Vagina (tissue), 2 donors: ENCODE measurements at places on chromosomes 16 and 17. TPM values are rescaled to one million over a fixed set of nuclear protein-coding genes. Genes with fewer than 3 reads are reported as not detected.

DNA sequence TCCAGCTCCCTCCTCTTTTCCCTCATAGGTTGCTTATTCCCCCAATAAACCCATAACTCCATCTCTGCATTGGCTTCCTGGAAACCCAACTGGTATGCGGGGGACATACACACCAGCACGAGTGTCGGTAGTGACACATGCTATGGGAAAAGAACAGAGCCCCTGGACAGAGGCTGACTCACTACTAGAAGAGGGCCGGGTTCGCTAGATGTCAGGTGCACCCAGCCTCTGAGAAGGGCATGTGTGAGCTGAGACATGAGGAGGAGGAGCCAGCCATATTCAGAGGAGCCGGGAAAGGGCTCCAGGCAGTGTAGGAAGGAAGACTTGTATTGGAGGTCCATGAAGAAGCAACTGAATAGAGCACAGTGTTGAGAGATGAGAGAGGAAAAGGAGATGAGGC is 241.1 kb downstream of the SOX9 start:
- DNase-seq = no peak

DNA sequence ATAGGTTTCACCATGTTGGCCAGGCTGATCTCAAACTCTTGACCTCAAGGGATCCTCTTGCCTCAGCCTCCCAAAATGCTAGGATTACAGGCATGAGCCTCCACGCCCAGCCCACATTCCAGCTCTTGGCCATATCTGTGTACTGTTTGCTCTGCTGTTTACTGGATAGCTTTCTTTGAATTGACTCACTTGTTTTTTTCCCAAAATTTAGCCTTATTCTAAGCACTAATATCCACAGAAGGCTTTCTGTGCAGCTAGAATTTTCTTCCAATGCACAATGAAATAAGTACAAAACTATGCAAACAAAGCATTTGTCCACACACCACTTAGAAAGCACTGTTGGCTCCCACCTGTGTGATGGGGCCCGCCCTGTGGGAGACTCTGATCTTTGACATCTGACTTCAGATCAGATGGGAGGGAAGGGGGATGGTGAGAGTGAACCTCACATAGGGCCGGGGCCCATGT is 72.2 kb downstream of the CLEC16A start:
- DNase-seq = no peak

- peak; percentile 37 for DNase-seq
These were observed 112.8 kb downstream of the IRX5 start for GRCh38 chr16:55043499-55043898.

DNA sequence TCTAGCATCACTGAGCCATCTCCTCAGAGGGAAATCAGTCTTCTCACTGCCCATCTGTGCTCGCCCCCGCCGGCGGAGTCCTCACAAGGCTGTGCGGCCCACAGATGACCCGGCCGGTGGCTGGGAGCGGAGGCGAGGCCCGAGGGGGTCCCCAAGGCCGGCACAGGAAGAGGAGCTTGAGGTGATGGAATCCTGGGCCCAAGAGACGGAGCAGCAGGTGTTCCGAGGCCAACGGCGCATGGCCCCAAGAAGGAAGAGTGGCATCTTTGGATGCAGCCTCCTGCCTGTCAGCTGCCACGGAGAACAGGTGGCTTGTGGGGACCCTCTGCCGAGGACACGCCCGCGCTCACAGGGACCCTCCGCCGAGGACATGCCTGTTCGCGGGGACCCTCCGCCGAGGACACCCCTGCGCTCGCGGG is 72.7 kb upstream of the GNG13 start:
- no peak for DNase-seq

DNA sequence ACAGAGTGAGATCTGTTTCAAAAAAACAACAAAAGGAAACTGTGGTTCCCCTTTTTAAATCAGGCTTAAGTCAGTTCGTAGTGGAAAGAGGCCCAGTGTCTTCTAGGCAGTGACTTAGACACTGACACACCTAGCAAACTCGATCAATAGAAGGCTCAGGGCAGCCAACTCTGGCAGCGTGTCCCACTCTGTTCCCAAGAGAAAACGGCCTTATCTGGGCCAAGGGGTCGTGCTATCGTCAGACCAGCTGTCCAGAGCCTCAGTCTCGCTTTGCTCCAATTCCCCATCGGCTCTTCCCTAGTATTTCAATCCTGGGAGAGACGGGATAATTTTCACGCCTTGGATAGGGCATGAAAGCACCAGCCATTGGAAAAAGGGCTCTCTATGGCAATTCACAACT is 72.9 kb downstream of the SLC5A11 start:
- DNase-seq = no peak

STH gene
- not detected for total RNA-seq

MEFV gene
- total RNA-seq = 1.5 TPM

- no peak for DNase-seq
These were observed 39.4 kb upstream of the MTSS2 start for GRCh38 chr16:70725024-70725911.

- DNase-seq = no peak
These were observed 39.7 kb upstream of the CREBBP start for GRCh38 chr16:3920206-3920605.

DNA sequence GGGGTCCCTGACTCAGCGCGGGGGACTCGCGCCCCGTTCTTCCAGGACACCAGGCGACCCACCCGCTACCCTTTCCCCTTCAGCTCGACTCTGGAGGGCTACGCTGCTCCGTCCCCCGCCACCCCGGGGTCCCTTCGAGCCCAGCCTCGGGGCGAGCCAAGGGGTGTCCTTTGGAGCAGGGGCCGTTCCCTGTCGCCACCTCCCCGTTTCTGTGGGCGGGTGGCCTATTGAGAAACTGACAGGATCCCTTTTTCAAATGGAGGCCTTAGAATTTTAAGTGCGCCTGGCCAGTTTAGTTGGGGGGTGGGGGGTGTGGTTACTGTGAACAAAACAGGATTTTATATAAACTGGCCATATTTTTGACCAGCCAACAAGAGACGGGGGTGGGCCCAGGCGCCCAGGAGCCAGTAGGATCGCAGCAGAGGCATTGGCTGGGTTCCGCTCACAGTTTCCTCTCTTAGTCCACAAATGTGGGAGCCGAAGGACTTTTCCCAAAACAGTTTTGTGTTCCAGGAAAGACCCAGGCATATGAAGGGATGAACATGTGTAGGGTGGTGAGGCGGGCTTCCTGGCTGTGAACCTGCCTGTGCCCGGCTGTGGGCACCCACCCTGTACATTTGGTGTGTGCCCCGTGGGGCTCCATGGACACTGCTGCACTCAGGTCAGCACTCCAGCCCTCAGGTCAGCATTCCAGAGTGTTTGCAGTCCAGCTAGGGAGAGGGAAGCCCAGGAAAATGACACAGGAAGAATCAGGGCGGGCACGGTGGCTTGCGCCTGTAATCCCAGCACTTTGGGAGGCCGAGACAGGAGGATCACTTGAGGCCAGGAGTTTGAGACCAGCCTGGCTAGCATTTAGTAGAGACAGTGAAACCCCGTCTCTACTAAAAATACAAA is 722 bp upstream of the TIMP2 start:
- DNase-seq = peak; percentile 94

DNA sequence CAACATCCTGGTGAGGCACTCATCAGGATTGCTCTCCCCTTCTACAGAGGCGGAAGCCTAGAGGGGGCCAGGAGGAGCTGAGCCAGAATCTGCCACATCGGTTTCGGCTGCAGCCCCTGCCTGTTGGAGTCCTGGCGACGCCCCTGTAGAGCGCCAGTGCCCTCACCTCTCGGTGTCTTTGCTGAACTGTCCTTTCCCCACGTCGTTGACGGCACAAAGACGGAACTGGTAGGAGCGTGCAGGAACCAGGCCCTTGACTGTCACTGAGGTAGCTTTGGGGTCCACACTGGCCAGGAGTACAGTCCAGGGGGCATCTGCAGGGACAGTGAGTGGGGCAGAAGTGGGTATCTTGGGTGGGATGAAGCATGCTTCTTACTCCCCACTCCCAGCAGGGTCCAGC is 110.3 kb upstream of the CDC42EP4 start:
- no peak for DNase-seq

GRCh38 chr16:88847654-88848053 is 9.1 kb downstream of the GALNS start:
- DNase-seq = no peak

GRCh38 chr17:3925684-3926485 is 9.6 kb upstream of the P2RX1 start:
- DNase-seq = no peak

HIGD1B gene
- total RNA-seq = not detected

PHOSPHO1 gene
- not detected for total RNA-seq

GRCh38 chr17:49364119-49364518 is 2.1 kb upstream of the ZNF652 start:
- DNase-seq = no peak

- DNase-seq = no peak
These were observed 37.8 kb upstream of the BCAR1 start for GRCh38 chr16:75289189-75289588.

KRT12 gene
- total RNA-seq = not detected

SOCS7 gene
- total RNA-seq = 14.7 TPM

DNA sequence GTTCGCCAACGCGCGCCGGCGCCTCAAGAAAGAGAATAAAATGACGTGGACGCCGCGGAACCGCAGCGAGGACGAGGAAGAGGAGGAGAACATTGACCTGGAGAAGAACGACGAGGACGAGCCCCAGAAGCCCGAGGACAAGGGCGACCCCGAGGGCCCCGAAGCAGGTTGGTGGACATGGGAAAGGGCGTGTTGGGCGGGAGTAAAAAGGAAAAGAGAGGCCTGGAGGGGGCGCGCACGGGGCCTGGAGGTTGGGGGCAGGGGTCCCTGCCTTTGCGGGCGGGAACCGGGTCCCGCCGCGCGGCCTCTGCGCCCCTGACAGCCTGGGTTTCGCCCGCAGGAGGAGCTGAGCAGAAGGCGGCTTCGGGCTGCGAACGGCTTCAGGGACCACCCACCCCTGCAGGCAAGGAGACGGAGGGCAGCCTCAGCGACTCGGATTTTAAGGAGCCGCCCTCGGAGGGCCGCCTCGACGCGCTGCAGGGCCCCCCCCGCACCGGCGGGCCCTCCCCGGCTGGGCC is 2.1 kb downstream of the IRX5 start:
- no peak for DNase-seq

DNA sequence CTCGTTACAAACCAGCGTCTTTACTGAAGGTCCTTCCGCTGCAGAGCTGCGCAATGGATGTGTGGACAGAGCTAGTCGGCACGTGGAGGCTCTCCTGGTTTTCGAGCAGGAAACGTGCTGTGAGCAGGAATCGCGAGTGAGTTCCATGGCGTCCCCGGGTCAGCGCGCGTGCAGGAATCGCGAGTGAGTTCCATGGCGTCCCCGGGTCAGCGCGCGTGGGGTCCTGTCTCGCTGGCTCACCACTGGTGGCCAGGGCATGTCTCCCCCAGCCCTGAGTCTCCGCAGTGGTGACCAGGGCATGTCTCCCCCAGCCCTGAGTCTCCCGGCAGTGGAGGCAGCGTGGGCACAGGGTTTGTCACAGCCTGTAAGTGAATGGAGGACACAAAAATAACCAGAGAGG is 62.7 kb downstream of the KLHDC4 start:
- DNase-seq = no peak

BIRC5 gene
- total RNA-seq = 3.4 TPM

NATD1 gene
- 4.2 TPM for total RNA-seq

DNA sequence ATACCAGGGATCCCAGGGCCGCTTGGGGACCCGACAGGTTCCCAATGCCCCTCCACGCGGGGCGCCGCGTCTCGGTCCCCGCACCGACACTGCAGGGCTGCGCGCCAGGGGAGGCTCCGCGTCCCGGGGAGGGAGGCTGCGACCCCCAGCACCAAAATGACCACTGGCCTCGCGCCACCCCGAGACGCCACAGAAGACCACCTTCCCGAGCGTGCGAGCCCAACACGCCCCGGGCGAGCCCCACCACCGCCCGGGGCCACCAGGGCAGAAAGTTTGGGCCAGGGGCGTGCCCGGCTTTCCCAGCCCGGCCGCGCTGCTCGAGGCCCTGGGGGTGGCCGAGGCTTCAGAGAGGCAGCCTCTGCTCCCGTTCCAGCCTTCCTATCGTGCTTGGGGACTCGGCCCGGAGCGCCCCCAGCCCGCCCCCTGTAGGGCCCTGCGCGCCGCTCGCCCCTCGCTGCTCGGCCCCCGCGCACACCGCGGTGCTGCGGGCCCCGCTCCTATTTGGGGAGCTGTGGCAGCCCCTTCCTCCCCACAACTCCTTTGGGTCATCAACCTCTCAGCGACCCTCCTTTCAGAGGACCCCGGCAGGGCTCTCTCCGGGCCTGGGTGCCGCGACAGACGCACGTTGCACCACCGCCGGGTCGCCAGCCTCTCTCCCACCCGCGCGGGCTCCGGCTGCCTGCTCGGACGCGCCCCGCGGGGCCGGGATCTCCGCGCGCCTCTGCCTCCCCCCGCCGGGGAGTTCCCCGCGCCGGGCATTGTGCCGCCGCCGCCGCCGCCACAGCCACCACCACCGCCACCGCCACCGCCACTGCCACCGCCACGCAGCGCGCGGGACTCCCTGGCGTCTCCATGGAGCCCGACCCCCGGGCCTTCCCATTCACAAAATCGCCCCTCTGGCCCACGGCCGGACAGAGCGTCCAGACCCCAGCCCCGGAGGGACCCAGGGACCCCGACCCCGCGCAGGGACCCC is 892 bp downstream of the RBFOX3 start:
- DNase-seq = no peak

CRHR1 gene
- 4.2 TPM for total RNA-seq

RAMP2 gene
- 27.3 TPM for total RNA-seq

IRF8 gene
- 7.6 TPM for total RNA-seq

DNA sequence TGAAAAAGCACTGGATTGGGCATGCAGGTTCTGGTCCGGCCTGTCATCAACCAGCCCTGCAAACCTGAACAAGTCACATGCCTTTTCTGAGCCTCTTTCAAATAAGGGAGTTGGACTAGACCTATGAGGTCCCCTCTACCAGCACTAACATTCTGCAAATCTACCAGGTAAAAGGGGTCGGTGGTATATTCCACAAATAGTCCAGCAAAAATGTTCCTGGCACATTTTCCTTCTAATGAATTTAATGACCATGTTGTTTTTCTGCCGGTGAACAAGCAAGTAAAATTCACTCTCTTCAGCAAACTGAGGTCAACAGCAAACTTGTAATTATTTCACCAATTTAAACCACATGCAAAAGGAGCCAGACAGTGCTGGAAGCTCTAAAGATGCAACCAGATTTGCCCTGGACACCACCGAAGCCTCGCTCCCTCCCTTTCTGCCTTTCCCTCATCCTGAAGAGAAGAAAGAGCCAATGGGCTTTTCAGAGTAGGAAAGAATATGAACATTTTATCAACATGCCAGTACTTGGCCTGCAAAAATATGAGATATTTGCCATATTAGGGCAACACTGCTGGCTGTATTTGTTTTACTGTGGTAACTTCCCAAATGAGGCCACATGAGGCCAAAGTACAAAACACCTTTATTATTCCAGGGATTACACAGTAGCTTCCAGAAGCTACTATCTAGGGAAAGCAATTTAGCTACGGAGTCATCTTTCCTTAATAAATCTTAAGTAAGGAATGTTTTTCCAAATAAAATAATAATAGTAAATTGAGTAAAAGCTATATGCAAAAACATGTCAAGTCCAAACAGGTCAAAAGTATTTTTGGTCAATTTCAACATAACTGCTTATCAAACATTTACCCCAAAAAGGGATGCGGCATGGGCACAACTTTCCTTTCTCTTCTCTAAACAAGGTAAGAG is 45.0 kb downstream of the USP31 start:
- no peak for DNase-seq

PEMT gene
- 37.3 TPM for total RNA-seq
